ENCODE measurements at places on chromosomes 6 and 20. TPM values are rescaled to one million over a fixed set of nuclear protein-coding genes. Genes with fewer than 3 reads are reported as not detected.

Gene LAMA5
- 400 TPM for total RNA-seq

Gene SIRPD
- total RNA-seq, result not detected

Gene LY6G6C
- total RNA-seq, result not detected

Gene SLC13A3
- not detected for total RNA-seq

Gene MYB
- 0.83 TPM for total RNA-seq

Gene ZC2HC1B
- not detected for total RNA-seq

Gene SEMG1
- not detected for total RNA-seq

Gene LAMP5
- not detected for total RNA-seq

Gene CBLN4
- total RNA-seq, result not detected

Gene PET117
- 21.7 TPM for total RNA-seq

Gene KCNQ5
- total RNA-seq, result 1.5 TPM

Gene GRIK2
- total RNA-seq, result 0.36 TPM

Gene NOX3
- not detected for total RNA-seq

Gene KIAA1755
- total RNA-seq, result 0.21 TPM

Gene PXDC1
- total RNA-seq, result 17.0 TPM

Gene PROKR2
- total RNA-seq, result not detected

Gene GABRR1
- total RNA-seq, result not detected

Gene DDO
- total RNA-seq, result 0.16 TPM

Gene MOG
- total RNA-seq, result not detected

Gene MCHR2
- total RNA-seq, result not detected

Gene MYL9
- 14.8 TPM for total RNA-seq

Gene ISM1
- 0.24 TPM for total RNA-seq

Gene SPTLC3
- total RNA-seq, result 0.01 TPM

Gene FUT9
- not detected for total RNA-seq

Gene SLC2A10
- total RNA-seq, result not detected

Gene SLC52A3
- 0.52 TPM for total RNA-seq

Gene TMEM244
- total RNA-seq, result not detected

Gene MAPK13
- total RNA-seq, result 0.45 TPM

Gene TBX18
- total RNA-seq, result 23.9 TPM

Gene TGM3
- total RNA-seq, result 0.08 TPM

Gene RPL7L1
- 99.1 TPM for total RNA-seq

Gene PGC
- 0.08 TPM for total RNA-seq

Gene NKX2-2
- total RNA-seq, result not detected

Gene TNF
- not detected for total RNA-seq

Gene THEMIS
- total RNA-seq, result not detected

Gene GSTA2
- not detected for total RNA-seq

Gene VSX1
- total RNA-seq, result 0.99 TPM

Gene LY6G6F
- total RNA-seq, result not detected

Gene HCRTR2
- not detected for total RNA-seq

Gene FOXQ1
- 4.8 TPM for total RNA-seq

Gene CCN6
- not detected for total RNA-seq

Gene ASCC3
- 19.1 TPM for total RNA-seq

Gene TRIM10
- total RNA-seq, result not detected

Gene OR2H1
- total RNA-seq, result not detected

Gene EYA4
- 8.0 TPM for total RNA-seq

Gene C6orf52
- total RNA-seq, result 2.1 TPM

Gene PDYN
- total RNA-seq, result not detected

Gene NOL4L
- total RNA-seq, result 9.6 TPM

Gene TM9SF4
- 37.5 TPM for total RNA-seq

Gene SLC17A2
- total RNA-seq, result not detected

Gene PRL
- not detected for total RNA-seq

Data from A549 treated with Hydrocortisone at 1 μM for 4 hours (cell line).